ENCODE measurements at places on chromosomes 4 and X. TPM values are rescaled to one million over a fixed set of nuclear protein-coding genes. Genes with fewer than 3 reads are reported as not detected.

DNA sequence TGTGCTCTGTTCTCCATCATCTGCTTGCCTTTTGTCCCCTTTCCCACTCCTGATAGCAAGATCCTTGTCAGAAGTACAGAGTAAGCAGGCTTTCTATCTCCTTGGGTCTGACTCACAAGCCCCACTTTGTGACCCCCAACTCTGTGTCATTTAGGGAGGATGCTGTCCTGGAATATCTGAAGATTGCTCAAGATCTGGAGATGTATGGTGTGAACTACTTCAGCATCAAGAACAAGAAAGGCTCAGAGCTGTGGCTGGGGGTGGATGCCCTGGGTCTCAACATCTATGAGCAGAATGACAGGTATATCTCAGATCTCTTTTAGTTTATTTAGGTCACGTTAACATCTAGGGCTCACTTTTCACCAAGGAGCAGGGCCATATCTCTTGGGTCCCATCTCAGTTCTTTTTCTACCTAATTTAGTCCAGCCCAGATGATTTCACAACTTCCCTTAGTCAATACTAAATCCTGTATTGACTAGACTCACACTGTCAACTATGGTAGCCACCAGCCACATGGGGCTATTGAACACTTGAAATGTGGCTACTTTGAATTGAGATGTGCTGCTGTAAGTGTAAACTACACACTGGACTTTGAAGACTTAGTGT, 64.3 kb downstream of the MSN start:
- no peak for DNase-seq

DNA sequence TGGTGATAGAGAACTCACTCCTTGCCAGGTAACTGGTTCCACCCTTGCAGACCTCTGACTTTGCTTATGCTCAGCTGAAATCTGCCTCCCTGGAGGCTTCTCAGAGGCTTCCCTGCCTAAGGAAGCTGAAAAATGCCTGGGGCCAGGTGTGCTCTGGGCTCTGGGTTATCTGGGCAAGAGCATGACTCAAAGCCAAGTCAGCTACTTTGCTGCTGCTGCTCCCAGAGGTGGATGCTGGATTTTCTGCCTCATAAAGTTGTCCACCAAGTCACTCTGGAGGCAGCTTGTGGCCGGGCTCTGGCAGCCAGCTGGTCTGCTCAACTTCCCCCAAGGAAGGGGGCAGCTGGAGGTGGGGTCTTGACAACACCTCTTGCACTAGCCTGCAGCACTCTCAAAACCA, 132.7 kb downstream of the PJA1 start:
- no peak for DNase-seq

MAGEA11 gene
- polyA plus RNA-seq: not detected

DNA sequence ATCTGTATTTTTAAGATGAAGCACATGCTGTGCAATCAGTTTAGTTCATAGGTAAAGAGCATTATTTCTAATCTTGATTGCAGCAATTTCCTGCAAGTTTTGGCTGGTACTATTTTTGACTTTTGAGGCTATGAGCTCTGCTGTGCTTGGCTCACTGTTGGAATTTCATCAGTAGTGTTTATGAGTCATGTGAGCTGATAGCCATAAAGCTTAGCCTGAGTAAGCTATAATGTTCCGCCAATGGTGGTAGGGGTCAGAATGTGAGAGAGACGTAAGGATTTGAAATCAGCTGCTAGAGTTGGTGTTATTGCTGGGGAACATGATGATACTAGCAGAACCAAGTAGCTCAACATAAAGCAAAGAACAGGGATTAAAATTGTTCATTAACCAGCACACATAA, 590.9 kb upstream of the GNPDA2 start:
- no peak for DNase-seq

GRCh38 chr4:109294006-109294405, 8.5 kb downstream of the COL25A1 start:
- no peak for DNase-seq

SSX4 gene
- not detected for polyA plus RNA-seq

SLC9B2 gene
- 11.7 TPM for polyA plus RNA-seq

DNA sequence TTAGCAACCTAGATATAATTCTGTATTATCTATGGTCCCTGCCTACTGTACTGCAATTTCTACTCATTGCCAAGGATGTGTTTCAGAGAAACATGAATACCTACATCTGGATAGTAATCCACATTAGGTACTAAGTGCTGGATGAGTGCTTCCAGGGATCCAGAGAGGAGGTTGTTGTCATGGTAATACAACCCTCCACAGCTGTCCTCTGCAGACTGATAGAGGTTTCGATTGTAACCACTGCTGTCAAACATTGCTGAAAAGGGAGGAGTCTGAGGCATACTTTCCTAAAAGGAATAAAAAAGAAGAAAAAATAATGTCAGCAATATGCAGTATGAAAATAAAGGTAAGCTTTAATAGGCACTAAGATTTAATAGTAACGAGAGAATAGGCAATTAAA, 12.5 kb downstream of the RASGEF1B start:
- DNase-seq: no peak

SFRP2 gene
- polyA plus RNA-seq: 10.1 TPM

SSX1 gene
- not detected for polyA plus RNA-seq

DNA sequence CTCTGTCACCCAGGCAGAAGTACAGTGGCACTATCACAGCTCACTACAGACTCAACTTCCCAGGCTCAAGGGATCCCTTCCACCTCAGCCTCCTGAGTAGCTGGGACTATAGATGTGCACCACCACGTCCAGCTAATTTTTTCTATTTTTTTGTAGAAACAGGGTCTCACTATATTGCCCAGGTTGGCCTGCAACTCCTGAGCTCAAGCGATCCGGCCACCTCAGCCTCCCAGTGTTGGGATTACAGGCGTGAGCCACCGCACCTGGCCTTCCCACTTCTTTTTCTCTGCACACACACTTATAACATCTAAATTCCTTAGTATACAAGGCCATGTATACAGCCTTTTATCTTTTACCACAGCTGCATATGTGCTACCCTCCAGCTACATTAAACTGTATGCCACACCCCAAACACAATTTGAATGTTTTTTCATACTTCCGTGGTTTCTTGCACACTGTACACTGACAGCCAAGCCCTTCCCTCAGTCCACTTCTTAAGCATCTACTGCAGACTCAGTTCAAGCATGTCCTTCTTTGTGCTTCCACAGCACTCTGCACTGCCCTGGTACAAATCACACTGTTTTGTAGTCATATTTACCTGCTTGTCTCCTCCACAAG, 6.5 kb downstream of the SLC7A3 start:
- DNase-seq: no peak

DNA sequence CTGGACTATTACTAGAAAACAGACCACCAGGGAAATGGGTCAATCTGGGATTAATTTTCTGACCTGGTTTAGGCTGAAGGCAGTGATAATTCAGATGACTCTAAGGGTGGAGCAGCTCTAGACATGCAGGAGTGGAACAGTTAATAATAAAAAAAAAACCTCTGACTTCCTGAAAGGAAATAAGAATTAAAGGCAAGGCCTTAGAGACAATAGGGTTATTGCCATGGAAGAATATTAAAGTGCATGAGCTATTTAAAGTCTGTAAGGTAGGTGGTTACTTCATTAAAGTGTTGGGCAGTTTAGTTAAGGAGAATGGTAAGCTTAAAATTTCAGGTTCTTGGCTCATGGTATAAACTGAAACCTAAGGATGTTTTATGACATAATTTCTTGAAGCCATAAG, 14.6 kb upstream of the ADH5 start:
- DNase-seq: no peak

- no peak for DNase-seq
Measured at GRCh38 chrX:111443946-111444345, 32.0 kb upstream of the DCX start.

- peak; percentile 57 for DNase-seq
Measured at GRCh38 chr4:153520801-153521329, 54.7 kb downstream of the TMEM131L start.

FAM133A gene
- 0.19 TPM for polyA plus RNA-seq

FAM200B gene
- polyA plus RNA-seq: 120 TPM

GRCh38 chrX:22134681-22135080, 102.6 kb downstream of the PHEX start:
- DNase-seq: no peak

AFF2 gene
- polyA plus RNA-seq: 0.42 TPM

DNA sequence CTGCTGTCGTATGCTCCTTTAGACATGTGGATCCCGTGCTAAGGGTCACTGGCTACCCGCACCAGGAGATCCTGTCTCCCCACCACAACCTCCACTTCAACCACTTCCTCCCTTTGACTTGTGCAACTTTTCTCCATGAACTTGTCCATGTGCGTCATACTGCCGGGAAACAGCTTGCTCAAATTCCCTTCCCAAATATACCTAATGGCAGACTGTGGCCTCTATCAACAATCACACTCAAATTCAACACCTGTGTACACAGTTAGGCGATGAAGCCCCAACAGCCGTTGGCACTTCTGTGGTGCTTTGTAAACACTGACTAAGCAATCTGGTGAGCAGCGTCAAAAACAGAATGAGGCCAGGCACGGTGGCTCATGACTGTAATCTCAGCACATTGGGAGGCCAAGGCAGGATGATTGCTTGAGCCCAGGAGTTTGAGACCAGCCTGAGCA, 49.5 kb downstream of the CD99L2 start:
- no peak for DNase-seq

ZNF141 gene
- 2.3 TPM for polyA plus RNA-seq

DNA sequence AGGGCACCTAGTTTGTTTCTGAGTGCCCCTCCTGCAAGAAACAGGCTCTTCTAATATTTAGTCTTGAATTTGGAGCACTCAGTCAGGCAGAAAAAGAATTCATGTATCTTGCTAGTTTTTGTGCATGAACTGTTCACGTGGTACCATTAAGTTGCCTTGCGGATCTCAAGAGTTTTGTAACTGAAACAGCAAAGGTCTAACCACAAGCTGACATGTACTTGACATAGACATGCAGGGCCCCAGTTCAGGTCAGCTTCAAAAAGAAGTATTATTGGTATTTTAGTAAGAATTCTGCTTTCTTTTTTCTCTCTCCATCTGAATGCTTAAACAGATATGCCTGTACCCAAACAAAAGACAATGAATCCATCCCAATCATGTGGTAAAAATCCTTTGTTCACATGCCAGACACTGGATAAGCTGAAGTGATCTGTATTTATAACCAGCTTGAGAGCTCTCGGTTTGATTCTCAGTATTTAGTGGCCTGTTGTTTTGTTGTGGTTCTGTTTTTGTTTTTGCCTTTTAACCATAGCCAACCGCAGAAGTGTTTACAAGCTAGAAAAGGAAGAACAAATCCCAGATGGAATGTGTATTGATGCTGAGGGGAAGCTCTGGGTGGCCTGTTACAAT, 13.0 kb downstream of the RGN start:
- DNase-seq: peak; percentile 13

DNA sequence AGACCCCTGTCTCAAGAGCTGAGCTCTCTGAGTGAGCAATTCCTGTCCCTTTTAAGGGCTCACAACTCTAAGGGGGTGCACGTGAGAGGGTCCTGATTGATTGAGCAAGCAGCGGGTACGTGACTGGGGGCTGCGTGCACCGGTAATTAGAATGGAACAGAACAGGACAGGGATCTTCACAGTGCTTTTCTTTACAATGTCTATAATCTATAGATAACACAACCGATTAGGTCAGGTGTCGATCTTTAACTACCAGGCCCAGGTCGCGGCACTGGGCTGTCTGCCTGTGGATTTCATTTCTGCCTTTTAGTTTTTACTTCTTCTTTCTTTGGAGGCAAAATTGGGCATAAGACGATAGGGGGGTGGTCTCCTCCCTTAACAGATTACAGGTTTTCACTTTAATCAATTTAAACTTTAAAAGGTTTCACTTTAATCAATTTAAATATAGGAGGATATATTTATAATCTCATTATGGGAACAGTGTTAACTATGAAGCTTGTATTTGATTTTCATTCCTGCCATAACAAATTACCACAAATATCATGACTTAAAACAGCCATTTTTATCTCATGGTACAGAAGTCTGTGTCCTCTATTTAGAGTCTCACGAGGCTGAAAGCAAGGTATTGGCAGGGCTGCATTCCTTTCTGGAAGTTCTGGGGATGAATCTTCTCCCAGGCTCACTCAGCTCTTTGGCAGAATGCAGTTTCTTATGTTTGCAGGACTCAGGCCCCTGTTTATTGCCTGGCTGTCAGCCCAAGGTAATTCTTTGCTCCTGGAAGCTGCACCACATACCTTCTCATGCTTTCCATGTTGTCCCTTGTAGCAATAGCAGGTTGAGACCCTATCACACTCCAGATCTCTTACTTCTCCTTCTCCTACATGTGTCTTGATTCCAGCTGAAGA, 5.2 kb downstream of the SPATA4 start:
- no peak for DNase-seq

FAM184B gene
- 0.58 TPM for polyA plus RNA-seq

DNA sequence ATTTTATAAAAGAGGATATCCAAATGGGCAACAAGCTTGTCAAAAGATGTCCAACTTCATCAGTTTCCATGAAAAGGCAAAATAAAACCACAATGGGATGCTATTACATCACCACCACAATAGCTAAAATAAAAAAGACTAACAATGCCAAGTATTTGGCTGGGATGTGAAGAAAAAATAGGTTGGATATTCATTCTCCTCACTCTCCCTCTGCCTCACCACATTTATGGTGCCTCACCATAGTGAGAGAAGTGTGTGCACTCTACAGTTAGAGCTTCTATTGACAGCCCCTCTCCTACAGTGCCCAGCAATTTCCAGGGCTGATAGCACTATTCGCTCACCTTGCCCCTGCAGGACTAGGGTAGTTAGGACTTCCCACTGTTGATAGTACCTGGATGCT, 25.5 kb downstream of the VEGFC start:
- no peak for DNase-seq

GRCh38 chr4:7261087-7261486, 68.7 kb downstream of the SORCS2 start:
- DNase-seq: peak; percentile 52

DNA sequence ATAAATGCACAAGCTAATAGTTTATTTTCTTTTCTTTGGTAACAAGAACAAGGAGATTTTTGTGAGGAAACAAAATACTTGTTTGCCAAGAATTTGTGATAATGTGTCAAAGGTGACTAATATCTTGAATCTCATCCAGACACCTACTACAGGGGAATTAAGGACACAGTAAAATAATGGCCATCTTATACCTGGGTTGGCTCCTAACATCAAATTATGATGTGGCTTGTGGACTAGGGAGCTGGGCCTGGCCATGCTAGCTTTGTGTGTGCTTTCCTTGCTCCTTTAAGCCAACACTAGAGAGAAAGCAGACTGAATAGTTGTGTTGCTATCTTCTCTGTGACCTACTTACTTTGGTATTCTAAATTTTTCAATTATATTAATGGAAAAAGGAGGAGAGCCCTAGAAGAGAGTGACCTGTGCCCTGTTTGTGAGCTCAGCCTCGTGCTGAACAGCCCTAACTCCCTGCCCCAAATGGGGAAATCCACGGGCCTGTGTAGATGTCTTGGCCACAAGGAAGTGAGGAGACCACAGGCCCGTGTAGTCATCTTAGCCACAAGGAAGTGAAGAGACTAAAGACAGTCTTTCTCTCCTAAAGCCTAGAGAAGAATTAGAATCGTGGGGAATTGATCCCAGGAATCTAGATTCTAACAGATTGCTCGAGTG, 23.3 kb downstream of the ARHGAP24 start:
- DNase-seq: no peak

- peak; percentile 82 for DNase-seq
Measured at GRCh38 chr4:34720571-34720970, 1523.7 kb downstream of the ARAP2 start.

All from brain (organoid and tissue), 16 donors.